ENCODE measurements at places on chromosomes 2 and 18. TPM values are rescaled to one million over a fixed set of nuclear protein-coding genes. Genes with fewer than 3 reads are reported as not detected.

DNA sequence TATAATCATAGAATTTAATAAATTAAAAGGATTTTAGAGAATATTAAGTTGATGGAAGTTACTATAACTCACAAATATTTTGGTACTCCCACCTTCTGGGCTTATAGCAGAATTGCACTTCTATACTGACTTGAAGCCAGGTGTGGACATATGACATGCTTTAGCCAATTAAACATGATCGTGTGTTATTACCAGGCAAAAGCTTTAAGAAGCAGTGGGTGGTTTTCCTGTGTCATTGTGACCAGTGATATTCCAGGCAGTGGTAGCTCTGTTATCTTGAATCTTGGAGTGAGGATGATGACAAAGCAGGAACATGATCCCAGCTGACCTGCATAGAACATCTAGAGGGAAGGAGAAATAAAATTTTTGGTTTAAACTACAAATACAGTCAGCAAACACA, 370.9 kb upstream of the ZEB2 start:
- DNase-seq = no peak

PTPRM gene
- 12.3 TPM for total RNA-seq

GRCh38 chr2:81050580-81051095, 746.1 kb upstream of the LRRTM1 start:
- no peak for DNase-seq

TMEM37 gene
- not detected for total RNA-seq

DNA sequence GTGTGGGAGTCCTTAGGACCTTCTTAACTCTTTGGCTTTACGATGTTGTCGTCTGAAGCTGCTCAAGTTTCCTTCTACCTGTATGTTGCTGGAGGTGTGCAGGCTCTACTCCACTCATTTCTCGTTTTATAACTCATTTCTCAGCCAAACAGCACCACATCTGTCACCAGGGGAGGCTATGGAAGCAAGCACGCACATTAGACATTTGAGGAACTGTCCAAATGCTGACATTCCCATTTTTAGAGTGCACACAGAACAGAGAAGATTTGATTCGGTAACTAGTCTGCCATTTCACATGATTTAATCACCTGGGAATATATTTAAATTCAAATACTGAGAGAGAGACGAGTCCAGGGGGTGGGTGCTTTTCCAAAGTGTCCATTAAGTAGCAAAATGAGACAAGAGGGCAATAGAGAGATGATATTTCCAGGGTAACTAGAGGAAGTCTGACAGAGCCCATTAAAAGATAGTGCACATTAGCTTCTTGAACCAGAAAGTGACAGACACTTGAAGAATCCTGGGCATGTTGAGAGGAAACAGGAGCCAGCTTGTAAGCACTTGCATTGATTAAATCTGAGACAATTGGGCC, 793.3 kb downstream of the TDRD15 start:
- DNase-seq = no peak

DNA sequence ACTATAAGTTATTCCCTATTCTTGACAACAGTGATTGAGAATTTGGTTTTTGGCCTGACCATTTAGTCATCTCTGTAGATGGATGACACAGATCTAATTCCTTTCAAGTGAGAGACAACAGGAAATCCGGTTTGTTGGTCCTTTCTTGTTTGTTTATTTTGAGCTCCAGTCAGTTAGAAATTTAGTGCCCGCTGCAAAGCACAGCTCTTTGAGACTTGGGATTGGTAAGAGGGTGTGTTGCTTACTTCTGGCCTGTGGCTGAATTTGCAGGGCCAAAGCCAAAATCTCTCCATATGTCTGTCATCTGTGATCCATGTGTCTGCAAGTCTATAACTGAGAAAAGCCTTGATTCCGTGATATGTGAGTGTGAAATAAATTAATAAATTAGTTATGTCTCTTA, 74.3 kb downstream of the BIN1 start:
- no peak for DNase-seq

GCG gene
- not detected for total RNA-seq

- no peak for DNase-seq
Observed at GRCh38 chr2:219551441-219552381, 7.9 kb downstream of the TMEM198 start.

GRCh38 chr2:31986906-31987305, 23.9 kb downstream of the MEMO1 start:
- DNase-seq = no peak

GRCh38 chr18:53489266-53489665, 735.2 kb downstream of the MBD2 start:
- no peak for DNase-seq

DNA sequence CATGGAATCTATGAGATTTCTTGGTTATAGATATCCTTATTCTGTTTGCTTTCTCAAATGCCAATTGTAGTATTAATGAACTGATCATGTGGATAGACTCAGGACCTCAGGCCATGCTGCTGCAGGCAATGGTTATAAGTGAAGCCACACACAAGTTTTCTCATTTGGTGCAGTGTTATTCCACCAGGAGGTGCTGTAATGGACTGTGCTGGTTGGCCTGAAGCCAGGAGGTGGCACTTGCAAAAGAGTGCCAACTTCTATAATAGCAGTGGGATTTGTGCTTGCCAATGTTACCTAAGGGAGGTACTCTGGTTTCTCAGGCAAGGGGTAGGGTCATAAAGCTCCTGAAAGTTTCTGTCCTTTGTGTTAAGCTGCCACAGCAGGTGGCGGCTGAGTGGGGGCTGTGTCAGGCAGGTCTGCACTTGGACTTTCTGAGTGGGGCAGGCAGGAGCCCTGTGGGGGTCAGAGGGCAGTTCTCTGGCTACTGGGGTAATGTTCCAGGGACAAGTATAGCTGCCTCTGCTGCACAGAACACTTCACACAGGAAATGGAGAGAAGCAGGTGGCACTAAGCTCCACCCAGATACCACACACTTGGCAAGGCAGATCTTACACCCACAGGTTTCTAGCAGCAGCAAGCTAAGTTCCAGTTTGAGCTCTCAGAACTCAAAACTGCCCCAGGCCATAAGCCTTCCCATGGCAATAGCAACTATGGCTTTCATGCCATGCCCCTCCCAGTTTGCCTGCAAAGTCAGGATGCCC, 352.6 kb upstream of the CWC22 start:
- no peak for DNase-seq

GAD1 gene
- total RNA-seq = 2.2 TPM

MC4R gene
- not detected for total RNA-seq

- DNase-seq = no peak
Observed at GRCh38 chr2:8544171-8544785, 137.6 kb upstream of the ID2 start.

COL4A3 gene
- total RNA-seq = 0.13 TPM

GRCh38 chr2:162000431-162000830, 73.6 kb downstream of the DPP4 start:
- no peak for DNase-seq

Measured in activated CD4-positive, alpha-beta memory T cell treated with anti-CD3 and anti-CD28 coated beads, Interleukin-2, amount 10 ng/mL, durations not matched to agents 7 days and 5 days (primary cell).